ENCODE measurements at places on chromosomes 11 and 22. TPM values are rescaled to one million over a fixed set of nuclear protein-coding genes. Genes with fewer than 3 reads are reported as not detected.
A peak's percentile ranks its signal among the peaks of the same experiment; 100 is the strongest.

DNA sequence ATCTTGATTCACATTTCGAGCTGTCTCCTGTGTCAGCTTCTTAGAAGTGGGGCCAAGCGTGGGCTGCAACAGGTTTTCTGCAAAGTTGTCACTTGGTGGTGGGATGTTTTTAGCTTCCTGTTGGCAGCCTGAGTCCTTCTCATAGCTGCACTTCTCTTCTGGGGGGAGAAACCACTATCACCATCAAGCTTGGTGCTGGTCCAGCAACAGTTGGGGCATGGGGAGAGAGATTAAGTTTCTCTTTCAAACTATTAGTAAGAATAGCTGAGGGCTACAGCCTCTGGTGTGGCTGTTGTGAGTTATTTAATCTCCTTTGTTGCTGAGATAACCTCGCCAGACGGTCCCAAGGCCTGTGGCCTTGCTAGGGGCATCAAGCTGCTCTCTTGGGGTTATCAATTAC, 123.3 kb upstream of the CRYBB3 start:
- DNase-seq = no peak

MYO7A gene
- total RNA-seq = 2.8 TPM

- DNase-seq = no peak
These were observed 7.6 kb upstream of the MUC15 start for GRCh38 chr11:26579683-26580082.

LDLRAD3 gene
- total RNA-seq = 9.4 TPM

NLRP14 gene
- total RNA-seq = 0.20 TPM

DNA sequence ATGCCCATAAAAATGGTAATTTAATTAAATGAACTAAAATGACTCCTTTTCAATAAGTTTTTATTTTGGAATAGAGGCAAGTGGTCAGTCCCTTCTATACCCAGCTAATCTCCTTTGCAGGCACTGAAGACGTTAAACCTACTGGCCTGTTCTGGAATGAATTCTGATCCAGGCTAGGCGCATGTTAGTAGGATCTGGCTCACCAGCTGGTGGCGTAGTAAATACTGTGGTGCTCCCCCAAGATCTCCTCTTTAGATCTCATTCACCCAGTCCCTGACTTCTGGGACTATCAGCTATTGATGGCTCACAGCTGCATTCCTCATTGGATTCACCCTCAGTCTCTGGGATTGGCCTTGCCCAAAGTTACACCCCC, 173.7 kb upstream of the DDI1 start:
- no peak for DNase-seq

GRCh38 chr11:199782-200181, 6.9 kb downstream of the SCGB1C1 start:
- DNase-seq = no peak

- no peak for DNase-seq
These were observed 35.4 kb upstream of the LINC01488 start for GRCh38 chr11:69446108-69446507.

- peak; percentile 86 for DNase-seq
These were observed at the start of gene IFITM1 for GRCh38 chr11:313787-314553. Gene IFITM1, plus strand, starts transcription at chr11:314040. Its CDS starts 131 bp downstream, at chr11:314171.

DNA sequence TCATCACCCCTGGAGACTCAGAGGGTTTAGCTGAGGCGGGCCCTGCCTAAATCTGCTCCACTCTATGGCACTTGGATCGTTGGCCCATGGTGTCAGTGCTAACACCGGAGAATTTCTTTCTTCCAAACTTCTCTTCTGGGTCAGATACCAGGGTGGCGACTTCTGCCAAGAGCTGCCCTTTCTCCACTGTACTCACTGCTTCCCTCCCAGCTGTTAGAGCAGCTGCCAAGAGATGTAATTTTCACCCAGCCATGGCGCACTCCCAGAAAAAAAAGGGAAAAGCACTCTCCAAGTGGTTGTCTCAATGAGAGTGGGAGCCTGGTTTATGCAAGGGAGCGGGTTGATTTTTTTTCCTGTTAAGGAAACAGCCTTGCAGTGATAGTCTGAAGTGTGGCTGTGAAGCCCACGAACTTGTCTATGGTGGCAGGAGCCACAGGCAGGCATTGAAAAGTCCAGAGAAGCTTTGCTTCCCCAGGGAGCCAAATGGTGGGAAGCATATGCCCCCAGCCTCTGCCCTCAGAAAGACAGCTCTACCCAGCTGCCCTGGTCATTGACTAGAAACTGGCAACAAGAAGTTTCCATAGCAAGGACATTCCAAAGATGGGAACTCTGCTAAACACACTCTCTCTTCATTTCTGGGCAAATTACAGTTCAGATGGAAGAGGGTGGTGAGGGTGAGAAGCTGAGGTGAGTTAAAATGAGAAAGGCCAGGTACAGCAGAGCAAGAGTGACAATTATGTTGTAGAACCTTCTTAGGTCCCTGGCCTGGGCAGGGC, 10.7 kb downstream of the PCSK7 start:
- DNase-seq = no peak

DNA sequence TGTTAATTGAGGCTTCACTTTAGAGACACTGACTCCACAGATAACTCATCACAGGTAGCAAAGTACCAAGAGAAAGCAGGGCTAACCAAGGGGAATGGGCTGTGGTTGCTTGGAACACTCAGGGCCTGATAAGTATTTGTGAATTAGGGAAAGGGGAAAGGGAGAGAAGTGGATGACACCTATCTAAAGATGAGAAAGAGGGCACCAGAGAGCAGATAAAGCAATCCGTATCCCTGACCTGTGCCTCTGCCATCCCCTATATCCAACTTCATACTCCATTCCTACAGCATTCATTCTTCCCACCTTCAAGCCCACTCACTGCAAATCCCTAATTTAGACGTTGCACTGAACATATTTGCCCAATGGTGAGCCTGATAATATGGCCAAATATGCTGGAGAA, 43.0 kb upstream of the API5 start:
- no peak for DNase-seq

DNA sequence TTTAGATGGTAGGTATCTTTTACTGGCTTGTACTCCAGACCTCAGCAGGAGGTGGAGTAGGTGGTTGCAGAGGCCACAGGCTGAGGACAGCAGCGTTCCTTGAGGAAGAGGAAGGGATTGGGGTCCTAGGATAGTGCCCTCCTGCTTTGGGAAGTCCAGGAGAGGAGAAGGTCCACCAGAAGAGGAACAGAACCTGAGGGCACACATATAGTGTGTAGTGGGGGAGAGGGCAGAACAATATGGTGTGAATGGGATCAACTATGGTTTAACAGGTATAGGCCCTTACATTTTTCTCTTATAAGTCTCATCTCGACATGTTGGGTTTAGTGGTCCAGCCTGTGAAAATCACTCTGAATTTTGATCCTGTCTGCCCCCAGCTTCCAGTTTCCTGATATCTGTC, 229.1 kb upstream of the ZBED5 start:
- DNase-seq = no peak

STIM1 gene
- total RNA-seq = 30.8 TPM

FAM181B gene
- total RNA-seq = 0.49 TPM

DNA sequence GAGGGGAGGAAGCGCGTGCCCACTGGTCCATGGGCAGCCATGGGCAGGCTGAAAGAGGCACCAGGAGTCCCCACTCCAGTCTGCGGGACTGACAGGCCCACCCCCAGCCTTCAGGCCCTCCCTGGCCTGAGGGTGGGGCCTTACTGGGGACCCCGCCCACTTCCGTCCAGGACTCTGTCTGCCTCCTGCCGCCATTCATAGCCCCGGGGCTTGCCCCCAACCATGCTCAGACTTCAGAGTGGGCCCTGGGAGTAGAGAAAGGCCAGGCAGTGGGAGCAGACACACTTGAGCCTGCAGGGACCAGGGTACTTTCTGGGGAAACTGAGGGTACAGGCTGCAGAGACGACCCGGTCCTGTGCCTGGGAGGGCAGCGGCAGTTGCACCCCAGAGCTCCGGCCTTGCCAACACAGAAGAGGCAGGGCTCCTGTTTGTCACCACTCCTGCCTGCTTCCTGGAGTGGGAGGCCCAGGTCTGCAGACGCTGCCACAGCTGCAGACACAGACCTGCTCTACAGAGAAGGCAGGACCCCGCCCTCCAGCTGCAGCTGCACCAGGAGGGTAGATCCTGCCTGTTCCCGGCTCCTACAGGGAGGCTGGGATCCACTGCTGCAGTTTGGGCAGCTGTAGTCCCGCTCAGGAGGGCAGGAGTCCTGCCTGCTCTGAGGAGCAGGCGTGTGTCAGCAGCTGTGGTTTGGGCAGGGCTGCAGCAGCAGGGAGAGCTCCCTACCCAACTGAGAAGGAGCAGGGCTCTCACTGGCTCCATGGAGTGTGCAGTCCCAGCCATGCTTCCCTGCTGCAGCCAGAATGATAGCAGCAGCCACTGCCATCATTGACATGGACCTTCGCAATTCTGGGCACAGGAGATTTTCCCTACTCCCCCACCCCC, 387.9 kb upstream of the ANO3 start:
- no peak for DNase-seq

OR2AT4 gene
- not detected for total RNA-seq

- DNase-seq = no peak
These were observed 31.3 kb downstream of the BCR start for GRCh38 chr22:23211622-23212021.

DNA sequence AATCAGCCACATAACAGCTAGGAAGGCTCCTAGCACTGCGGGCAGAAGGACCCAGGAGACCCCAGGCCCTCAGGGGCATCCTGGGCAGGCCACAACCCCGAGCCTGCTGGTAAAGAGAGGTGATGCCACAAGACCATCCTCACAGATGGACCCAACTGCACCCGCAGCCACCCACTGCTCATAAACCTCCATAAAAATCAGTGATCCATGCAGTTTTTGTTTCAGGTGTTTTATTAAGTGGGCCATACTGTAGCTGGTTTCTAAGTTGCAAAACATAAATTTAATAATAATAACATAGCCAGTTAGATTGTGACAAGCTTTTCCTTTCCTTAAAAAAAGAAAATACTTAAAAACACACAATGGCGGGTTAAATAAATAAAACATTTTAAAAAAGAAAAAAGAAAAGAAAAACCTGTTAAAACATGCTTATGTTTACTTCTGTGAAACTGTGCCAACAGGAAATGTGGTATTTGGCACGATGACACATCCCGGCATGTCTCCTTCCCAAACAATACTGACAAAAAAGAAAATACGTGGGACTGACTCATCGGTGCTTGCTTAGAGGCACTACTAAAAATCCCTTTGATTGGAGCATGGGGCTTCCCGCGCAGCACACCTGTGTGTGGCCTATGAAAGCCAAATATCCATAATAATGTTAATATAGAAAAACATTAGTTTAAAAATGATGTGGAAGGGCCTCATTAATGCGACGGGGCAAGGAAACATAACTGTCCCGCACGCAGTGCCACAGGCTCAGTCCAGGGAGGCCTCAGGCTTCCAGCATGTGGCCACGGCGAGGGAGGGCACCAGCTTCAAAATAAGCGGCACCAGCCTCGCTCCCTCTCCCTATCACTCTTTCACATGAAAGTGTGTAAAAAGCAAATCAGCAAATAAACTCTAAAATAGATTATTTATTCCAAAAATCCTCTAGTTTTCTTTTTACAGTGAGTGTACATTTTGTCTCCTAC, 47.5 kb upstream of the SCUBE2 start:
- DNase-seq = peak; percentile 24

DNA sequence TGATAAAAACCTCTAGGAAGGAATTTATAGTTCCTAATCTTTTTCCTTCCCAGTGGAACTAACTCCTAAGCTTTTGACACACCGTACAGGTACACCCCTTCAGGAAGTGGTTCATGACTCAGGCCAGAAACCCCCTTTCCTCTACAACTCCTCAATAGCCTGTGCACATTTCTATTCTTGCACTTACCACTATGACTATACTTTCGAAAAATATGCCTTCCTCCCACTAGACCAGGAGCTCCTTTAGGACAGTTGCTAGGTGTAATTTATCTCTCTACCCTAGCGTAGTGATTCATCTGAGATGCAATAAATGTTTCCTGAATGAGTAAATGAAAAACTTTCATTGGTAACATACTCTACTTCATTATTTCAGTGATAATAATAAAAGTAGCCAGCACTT, 14.5 kb downstream of the MAP6 start:
- no peak for DNase-seq

GPHA2 gene
- not detected for total RNA-seq

GRCh38 chr11:19173004-19173689, 28.6 kb downstream of the CSRP3 start:
- no peak for DNase-seq

- no peak for DNase-seq
These were observed 9.1 kb downstream of the GAL3ST1 start for GRCh38 chr22:30565341-30565740.

OR2AG1 gene
- total RNA-seq = not detected

DNA sequence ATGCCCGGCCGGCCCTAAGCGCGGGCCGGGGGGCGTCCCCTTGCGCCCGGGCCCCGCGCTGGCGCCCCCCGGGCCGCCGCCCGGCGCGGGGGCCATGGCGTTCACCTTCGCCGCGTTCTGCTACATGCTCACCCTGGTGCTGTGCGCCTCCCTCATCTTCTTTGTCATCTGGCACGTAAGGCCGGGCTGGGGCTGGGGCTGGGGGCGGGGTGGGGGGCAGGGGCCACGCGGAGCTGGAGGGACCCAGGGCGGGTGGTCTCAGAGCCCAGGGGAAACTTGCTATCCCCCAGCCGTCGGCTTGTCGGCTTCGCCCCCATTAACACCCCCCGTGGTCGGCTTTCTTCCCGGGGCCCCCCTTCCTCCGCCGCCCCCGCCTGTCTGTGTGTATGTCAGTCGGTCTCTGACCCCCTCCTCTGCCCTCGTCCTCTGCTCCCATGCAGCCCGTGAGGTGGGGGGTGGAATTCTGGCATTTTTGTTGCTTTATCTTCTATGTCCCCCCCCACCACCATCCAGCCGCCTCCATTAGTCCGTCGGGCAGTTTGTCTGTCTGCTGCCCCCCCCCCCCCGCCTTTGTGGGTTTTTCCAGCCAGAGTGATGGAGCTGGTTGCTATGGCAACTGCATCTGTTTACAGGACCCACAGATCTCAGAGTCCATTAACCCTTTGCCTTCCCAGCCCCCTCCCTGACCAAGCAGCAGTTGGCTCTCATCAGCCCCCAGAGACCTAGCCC, 552 bp downstream of the CNIH2 start:
- no peak for DNase-seq

OR6T1 gene
- not detected for total RNA-seq

GRCh38 chr11:111557425-111558111, 17.0 kb downstream of the LAYN start:
- peak; percentile 23 for DNase-seq

All from skin of body (tissue), 3 donors.